ENCODE measurements at places on chromosomes 2 and 18. TPM values are rescaled to one million over a fixed set of nuclear protein-coding genes. Genes with fewer than 3 reads are reported as not detected.
A peak's percentile ranks its signal among the peaks of the same experiment; 100 is the strongest.

RBM44 gene
- polyA plus RNA-seq, result 0.46 TPM

ALK gene
- 1.2 TPM for polyA plus RNA-seq

IL1RL1 gene
- polyA plus RNA-seq, result not detected

SP5 gene
- polyA plus RNA-seq, result not detected

COL6A3 gene
- polyA plus RNA-seq, result 1.3 TPM

SLC30A3 gene
- polyA plus RNA-seq, result 139 TPM

RRM2 gene
- 61.3 TPM for polyA plus RNA-seq

DNA sequence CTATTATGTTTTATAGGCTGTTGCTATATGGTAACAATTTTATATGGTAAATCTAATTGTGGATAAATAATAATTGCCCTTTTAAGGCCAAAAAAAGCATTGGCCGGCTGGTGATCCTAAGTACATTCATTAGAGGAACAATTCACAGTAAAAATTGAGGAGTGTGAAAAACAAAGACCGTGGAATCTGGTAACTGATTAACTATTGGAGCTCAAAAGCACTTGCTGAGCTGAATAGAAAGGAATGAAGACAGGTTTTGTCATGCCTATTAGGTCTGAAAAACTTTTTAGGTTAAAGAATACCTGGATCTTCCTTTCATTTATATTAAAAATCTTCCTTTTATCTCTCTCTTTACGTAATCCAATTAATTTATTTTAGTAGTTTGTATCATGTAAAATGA lies 18.5 kb upstream of the RBBP8 start:
- no peak for DNase-seq

GRCh38 chr2:216013080-216013909 lies at the start of gene MREG:
TSS of gene MREG (minus strand) at chr2:216013551. CDS start at chr2:216013327, 224 bp downstream.
- DNase-seq, result peak; percentile 82

- DNase-seq, result no peak
Measured at GRCh38 chr2:96702098-96702785, 37.6 kb downstream of the LMAN2L start.

DNA sequence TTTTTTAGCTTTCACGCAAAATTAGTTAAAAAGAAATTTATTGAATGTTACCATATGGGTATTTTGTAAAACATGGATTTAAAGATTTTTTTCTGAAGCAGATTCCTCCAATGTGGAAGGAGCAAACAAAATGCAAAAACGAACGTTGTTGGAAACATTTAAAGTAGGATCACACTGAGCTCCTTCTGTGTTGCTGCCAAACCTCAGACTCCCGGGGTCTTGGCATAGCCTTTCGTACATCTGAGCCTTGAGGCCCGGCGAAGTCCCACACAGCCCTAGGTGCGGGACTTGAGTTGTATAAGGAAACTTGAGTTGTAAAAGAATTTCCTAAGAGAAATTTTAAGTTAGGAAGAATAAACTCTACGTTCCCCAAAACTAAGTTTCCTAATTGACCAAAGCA lies 52.0 kb upstream of the CD226 start:
- DNase-seq, result no peak

DNA sequence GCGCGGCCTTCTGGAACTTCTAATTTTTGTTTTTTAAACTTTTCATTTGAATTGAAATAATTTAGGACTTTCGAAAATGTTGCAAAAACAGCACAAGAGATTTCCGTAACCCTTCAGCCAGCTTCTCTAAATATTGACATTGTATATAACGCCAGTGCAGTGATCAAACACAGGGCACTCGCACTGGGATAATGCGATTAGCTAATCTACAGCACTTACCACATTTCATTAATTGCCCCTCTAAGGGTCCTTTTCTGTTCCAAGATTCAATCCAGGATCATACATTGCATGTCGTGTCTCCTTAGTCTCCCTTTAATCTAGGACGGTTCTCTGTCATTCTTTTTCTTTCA lies 343 bp upstream of the CD302 start:
- DNase-seq, result no peak

DNA sequence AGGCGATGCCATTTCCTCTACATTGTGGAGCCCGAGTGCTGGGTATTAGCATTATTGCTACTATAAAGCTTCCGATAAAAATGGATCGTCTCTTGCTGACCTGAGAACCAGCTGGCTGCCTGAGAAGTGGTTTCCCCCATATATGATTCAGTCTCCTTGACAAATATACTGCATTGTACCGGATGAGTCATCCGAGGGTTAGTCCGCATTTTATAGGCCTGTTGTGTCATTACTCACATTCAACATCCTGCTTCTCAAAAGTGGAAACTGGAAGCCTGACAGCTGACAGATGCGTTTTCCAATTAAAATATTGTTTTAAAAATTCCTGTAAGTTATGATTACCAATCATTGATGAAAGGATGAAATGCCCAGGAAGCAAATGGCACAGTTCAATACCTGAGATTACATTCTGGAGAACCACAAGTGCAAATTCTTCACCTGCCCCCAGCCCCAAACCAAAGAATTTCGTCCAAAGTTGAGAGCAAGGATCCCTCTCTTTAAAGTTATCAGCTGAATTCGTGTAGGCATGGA lies 65.7 kb downstream of the SPRED2 start:
- DNase-seq, result peak; percentile 92

- DNase-seq, result no peak
Measured at GRCh38 chr2:46800218-46800617, 115.4 kb downstream of the MCFD2 start.
